ENCODE measurements at places on chromosomes 4 and X. TPM values are rescaled to one million over a fixed set of nuclear protein-coding genes. Genes with fewer than 3 reads are reported as not detected.
A peak's percentile ranks its signal among the peaks of the same experiment; 100 is the strongest.

CPXCR1 gene
- polyA plus RNA-seq: not detected

HDAC6 gene
- 20.5 TPM for polyA plus RNA-seq

SYTL4 gene
- 5.3 TPM for polyA plus RNA-seq

FRMPD3 gene
- 0.01 TPM for polyA plus RNA-seq

FABP2 gene
- polyA plus RNA-seq: not detected

PRRG1 gene
- polyA plus RNA-seq: 28.6 TPM

ADGRG4 gene
- polyA plus RNA-seq: not detected

NAA15 gene
- 20.5 TPM for polyA plus RNA-seq

HAND2 gene
- 2.2 TPM for polyA plus RNA-seq

RAB33A gene
- 3.6 TPM for polyA plus RNA-seq

DNA sequence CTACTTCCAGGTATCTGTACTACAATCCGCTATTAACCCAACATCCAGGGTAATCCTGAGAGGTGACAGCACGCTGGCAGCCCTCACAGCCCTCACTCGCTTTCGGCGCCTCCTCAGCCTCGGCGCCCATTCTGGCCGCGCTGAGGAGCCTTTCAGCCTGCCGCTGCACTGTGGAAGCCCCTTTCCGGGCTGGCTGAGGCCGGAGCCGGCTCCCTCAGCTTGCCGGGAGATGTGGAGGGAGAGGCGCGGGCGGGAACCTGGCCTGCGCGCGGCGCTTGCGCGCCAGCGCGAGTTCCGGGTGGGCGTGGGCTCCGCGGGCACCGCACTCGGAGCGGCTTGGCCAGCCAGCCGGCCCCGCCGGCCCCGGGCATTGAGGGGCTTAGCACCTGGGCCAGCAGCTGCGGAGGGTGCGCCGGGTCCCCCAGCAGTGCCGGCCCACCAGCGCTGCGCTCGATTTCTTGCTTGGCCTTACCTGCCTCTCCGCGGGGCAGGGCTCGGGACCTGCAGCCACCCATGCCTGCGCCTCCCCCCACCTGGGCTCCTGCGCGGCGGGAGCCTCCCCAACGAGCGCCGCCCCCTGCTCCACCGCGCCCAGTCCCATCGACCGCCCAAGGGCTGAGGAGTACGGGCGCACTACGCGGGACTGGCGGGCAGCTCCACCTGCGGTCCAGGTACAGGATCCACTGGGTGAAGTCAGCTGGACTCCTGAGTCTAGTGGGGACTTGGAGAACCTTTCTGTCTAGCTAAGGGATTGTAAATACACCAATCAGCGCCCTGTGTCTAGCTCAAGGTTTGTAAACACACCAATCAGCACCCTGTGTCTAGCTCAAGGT, 87.3 kb downstream of the PRSS12 start:
- no peak for DNase-seq

- no peak for DNase-seq
Measured at GRCh38 chr4:95093936-95094929, 336.5 kb downstream of the BMPR1B start.

- DNase-seq: no peak
Measured at GRCh38 chr4:15043226-15043625, 40.9 kb downstream of the CPEB2 start.

GRCh38 chrX:42096265-42096920, 173.0 kb upstream of the CASK start:
- DNase-seq: peak; percentile 51

DNA sequence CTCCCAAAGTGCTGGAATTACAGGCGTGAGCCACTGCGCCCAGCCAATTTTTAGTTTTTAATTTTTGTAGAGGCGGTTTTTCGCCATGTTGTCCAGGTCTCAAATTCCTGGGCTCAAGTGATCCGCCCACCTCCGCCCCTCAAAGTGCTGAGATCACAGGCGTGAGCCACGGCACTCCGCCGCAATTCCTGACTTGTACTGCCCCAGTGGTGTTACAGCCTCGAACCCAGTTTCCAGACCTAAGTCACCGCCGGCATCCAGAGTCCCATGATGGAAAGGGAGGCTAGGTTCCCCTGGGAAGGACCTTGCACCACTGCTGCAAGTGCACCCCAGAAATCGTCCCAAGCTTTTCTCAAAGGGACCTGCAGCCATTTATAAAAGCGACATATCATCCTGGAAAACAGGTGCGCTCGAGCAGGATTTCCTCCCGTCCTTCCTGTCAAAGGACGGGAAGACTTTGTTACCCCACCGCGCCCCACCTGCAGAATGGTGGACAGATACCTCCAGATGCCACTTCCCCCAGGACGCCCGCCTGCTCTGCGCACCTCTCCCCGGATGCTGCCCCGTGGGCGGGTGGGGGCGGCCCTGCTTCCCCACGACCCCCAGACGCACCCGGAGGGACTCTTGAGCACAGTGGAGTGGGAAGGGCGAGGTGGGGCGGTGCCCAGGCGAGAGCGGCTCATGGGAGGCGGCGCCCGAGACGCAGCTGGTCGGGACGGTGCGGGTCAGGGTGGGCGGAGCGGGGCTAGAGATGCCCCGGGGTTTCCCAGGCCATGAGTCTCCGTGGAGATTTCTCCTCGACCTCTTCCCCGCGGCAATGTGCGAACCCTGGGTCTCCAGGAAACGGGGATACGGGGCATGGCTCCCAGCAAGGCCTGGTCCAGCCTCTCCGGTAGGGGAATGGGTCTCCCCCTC, 947 bp upstream of the RPL10 start:
- DNase-seq: no peak

DNA sequence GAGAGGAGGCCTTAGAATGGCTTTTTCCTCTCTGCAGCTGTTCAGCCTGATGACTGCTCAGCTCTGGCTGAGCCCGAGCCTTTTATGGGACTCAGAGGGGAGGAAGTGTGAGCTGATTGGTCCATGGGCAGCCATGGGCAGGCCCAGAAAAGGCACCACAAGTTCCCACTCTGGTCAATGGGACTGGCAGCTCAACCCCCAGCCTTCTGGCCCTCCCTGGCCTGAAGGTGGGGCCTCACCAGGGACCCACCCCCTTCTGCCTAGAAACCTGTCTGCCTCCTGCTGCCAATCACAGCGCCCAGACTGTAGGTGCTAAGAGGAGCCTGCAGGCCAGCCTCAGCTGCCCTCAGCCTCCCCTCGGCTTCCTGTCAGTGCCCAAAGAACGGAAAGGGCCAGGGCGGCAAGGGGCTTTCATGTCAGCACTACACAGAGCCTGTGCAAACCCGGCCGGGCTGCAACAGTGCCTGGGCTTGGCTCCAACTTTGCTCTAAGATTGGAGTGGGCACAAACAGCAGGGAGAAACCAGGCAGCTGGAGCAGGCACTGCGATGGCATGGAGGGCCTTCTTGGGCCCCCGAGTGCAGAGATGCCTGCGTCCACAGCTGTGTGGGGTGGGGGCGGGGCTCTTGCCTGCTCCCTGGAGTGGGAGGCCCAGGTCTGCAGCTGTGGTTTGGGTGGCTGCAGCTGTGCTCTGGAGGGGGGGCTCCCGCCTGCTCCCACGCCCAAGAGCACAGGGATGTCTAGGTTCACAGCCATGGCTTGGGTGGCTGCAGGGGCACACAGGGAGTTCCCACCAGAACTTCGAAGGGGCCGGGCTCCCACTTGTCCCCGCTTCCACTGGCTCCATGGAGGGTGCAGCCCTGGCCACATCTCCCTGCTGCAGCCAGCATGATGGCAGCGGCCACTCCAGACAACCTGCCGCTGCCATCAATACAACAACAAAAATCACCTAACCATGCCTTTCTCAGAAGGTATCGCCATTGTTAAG, 92.6 kb downstream of the NXF2 start:
- no peak for DNase-seq

DNA sequence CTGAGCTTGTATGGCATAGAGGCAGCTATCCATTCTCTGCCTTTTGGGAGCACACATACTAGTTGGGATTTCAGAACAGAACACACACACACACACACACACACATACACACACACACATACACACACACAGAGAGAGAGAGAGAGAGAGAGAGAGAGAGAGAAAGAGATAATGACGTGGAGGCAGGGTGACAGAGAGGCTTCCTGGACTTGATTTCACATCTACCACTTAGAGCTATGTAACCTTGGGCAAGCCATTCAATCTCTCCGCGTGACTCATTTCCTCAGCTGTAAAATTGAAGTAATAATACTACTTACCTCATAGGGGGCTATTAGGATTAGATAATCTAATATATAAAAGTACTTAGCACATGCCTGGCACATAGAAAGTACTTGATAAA, 12.3 kb upstream of the GRIA3 start:
- DNase-seq: no peak

- DNase-seq: no peak
Measured at GRCh38 chr4:6682862-6683590, 10.7 kb upstream of the S100P start.

- no peak for DNase-seq
Measured at GRCh38 chr4:150387981-150388380, 194.0 kb upstream of the MAB21L2 start.

DNA sequence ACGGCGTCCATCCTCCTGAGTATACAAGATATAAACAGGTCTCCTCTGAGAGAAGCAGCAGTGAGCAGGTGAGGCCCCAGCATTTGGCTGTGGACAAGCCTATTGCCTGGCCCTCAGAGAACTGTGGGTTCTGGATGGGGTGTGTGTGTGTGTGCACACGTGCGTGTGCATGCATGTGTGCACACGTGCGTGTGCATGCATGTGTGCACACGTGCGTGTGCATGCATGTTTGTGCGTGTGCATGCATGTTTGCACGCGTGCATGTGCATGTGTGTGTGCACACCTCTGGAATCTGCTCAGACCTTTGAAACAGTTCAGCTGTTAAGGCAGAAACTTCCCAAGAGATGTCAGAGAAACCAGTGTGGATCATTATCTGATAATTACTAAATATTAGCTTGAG, 22.2 kb upstream of the FHL1 start:
- no peak for DNase-seq

- no peak for DNase-seq
Measured at GRCh38 chr4:85500110-85500867, 25.3 kb downstream of the ARHGAP24 start.

DNA sequence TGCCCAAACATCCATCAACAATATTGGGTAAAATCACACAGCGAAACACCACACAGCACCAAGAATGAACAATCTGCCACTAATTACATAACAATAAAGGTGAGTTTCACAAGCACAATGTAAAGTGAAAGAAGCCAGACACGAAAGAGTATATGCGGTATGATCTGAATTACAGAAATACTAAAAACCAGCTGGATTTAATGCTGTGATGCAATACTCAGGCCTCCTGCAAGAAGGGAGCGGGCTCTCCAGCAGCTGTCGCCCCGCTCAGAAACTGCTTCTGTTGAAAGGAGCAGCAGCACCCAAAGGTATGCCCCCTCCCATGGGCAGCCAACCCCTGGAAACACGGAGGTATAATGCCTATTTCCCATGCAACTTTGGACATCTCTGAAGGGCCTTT, 77.0 kb downstream of the PAPSS1 start:
- no peak for DNase-seq

DNA sequence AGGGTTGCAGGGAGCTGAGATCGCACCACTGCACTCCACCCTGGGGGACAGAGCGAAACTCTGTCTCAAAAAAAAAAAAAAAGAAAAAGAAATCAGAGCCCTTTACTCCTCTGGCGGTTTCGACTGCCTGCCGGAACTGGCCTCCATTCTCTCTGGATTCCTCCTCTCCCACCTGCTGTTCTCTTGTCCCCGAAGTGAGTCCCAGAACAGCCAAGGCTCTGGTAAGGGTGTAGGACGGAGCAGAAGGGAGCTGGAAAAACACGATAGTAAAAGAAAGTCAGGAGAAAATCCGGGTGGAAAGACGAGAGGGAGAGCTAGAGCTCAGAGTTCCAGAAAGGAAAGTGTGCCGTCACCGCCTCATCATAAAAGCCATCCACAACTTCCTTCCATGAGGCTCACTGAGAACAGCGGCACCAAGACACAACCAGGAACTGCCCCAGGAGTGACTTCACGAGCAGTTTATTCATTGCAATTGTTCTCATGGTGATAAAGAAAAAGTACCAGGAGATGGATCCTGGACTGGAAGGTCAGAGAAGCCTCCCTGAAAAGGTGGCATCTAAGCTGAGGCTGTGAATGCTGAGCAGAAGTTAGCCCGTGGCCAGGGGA, 12.3 kb downstream of the TLR3 start:
- DNase-seq: no peak

DNA sequence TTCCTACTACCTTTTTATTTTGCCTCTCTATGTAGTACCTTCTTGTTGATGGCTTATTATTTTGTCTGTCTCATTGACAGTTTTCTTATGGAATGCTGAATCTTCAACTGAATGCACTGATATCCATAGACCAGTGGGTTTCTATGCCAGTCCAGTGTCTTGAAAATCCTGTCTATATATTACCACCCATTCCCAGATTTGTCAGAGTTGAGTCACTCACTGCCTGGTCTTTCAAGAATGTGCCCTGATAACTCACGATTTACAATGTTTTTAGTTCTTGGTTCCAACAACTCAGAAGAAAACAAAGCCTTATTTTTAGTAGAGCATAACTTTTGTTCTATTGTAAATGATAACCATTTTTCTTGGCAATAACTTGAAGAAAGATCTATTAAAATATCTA, 606.0 kb upstream of the PITX2 start:
- no peak for DNase-seq

- no peak for DNase-seq
Measured at GRCh38 chr4:125169192-125169591, 145.6 kb upstream of the FAT4 start.

DNA sequence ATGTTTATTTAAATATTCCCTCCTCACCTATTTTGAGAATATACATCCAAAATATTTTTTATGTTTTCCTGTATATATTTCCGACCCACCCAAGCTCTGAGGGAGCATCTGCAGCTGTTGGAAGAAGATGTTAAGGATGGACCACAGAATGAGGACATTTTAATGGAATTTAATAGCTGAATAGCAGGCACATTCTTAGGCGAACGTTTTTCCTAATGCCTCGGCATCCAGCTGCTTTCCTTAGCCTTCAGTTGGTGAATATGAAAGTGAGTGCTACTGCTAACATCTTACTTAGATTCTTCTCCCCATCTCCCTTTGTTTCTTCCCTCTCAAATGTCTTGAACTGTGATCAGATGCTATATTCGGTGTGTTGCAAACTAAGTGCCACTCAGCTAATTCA, 158.0 kb upstream of the CTSO start:
- DNase-seq: no peak

DNA sequence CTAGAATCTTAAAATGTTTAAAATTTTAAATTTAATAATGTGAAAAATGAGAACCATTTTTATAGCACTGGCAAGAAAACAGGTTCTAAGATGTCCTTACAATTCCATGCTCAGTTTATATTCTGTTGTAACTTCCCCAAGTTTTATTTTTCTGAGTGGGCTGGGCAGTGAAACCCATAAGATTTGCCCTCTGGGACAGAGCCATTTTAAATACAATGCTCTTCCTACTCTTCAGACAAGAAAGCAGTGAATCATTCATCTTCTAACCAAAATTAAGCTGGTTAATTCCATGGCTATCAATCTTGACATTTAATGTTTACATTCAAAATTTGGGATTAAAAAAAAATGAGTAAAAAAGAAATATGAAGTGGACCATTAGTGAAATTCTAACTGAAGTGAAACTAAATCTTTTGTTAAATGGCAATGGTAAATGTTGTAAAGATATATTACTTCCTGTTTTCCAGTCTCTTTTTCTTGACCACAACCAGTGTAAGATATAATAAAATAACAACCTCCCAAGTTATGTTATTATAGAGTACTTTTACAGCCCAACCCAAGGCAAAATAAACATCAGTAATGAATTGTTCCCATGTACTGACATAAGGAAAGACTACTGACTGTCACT, 37.2 kb upstream of the PTPN13 start:
- no peak for DNase-seq

GRCh38 chrX:133384454-133384853, 30.8 kb downstream of the GPC4 start:
- DNase-seq: no peak

GRCh38 chr4:7428261-7429068, 6.3 kb downstream of the PSAPL1 start:
- DNase-seq: no peak
